IMR-90 (cell line): ENCODE measurements at places on chromosomes 6 and 20.

DNA sequence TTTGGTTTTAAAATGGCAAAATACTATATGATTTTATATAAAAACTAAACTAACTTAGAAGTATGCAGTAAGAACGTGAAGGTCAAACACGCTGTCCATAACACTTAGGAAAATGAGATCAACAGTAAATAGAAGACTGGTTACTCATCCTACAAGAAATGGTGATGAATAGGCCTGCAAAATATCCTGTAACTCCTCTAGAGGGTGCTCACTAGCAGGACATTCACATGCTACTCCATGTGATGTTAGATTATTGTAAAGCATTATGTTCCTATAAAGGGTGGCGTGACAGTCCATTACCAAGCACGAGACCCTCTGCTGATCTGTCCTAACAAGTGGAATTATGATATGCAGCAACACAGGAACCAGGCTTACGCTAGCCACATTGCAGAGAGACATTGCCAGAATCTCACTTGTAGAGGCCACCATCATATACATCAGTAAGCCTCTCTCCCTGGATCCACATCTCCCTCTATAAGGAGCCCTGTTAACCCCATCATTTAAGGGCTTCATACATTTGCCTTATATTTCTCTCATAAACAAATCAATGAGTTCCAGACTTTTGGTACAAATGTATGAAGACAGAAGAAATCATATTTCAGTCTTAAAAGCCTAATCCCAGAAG lies 18.0 kb upstream of the DEFB129 start:
- DNase-seq = peak; percentile 79

DNA sequence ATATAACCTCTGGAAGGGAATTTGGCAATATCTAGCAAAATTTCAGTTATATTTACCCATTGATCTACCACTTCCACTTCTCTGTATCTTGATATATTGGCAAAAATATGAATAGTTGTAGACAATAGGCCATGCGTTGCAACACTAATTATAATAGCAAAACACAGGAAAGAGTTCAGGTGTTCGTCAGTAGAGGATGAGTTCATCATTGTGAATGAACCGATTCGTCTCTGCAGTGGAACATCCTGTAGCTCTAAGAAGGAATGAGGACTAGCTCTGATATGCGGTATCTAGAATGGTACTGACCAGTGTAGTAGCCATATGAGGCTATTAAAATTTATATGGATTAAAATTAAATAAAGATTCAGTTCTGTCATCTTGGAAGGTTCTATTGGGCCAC lies 8.3 kb downstream of the FAM83D start:
- DNase-seq = no peak

DNA sequence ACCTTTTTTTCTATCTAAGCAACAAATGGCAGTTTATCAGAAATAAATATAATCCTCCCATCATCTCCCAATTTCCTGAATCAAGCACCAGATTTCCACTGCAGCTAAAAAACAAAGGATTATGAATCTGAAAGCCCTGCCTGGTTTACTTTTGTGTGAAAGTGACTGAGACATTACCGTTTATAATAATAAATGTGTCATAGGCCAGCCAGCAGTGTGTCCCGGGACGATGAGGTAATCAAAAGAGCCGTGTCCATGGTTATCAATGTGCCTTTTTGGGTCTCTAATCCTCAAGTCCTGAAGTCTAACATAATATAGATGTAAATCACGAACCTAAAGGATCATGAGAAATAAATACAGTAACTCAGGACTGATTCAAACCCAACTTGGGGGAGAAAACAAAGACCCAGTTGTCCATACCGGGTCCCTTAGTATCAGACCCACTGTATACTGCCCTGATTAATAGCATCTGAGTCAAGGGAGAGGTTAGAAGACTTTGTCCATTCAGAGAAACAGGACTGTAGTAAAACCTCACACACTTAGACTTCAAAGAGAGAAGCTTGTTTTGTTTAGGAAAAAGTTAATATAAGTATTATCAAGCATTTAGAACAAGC lies 149.1 kb downstream of the SASH1 start:
- DNase-seq = peak; percentile 57

GRCh38 chr6:169556758-169557548 lies 144.9 kb downstream of the WDR27 start:
- DNase-seq = no peak

- no peak for DNase-seq
These were observed 48.7 kb downstream of the PDYN start for GRCh38 chr20:1945134-1945618.

DNA sequence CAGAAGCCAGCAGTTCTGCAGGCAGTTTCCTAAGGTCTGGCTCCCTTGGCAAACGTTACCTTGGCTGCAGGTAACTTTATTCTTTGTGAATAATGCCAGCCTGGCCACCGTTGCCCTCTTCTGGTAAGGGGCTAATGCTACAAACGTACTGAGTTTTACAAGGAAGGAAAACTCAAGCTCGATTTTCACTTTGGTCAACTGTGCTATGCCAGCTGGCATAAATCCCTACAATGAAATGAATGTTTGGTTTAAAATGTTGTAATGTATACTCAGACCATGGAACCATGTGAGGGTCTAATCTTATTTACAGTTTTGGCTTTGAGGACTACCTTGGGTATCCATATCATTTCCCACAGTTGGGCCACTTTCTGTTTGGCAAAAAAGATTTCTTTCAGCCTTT lies 101.4 kb downstream of the SLX4IP start:
- DNase-seq = peak; percentile 68

- DNase-seq = no peak
These were observed 28.7 kb downstream of the GNAS start for GRCh38 chr20:58880994-58881752.

DNA sequence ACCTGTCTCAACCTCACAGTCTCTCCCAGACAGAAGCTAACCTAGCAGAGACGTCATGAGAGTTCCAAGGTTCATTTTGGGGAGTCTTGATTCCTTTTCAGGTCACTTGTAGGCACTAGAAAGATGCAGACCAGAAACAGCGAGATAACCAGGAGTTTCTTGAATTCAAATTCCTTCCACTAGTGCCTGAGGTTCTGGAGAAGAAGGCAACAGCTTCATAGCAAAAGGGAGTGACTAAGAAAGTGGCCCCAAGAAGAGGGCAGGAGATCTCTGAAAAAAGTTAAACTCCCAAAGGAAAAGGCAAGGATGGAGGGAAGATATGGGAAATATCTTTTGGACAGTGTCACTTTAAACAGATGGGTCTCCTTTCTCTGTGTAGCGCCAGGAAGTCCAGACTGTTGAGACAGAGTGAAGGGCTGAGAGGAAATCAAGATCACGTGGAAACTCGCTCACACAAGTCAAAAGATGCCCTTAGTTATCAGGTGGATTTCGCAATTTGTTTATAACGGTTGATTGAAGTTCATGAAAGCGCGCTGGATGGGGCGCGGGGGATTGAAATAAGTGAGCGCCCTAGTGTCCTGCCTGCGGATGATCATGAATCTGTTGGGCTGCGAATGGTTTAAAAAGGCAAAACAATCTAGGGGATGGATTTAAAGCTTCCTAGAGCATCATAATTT lies 4.8 kb upstream of the PRSS16 start:
- DNase-seq = no peak

DNA sequence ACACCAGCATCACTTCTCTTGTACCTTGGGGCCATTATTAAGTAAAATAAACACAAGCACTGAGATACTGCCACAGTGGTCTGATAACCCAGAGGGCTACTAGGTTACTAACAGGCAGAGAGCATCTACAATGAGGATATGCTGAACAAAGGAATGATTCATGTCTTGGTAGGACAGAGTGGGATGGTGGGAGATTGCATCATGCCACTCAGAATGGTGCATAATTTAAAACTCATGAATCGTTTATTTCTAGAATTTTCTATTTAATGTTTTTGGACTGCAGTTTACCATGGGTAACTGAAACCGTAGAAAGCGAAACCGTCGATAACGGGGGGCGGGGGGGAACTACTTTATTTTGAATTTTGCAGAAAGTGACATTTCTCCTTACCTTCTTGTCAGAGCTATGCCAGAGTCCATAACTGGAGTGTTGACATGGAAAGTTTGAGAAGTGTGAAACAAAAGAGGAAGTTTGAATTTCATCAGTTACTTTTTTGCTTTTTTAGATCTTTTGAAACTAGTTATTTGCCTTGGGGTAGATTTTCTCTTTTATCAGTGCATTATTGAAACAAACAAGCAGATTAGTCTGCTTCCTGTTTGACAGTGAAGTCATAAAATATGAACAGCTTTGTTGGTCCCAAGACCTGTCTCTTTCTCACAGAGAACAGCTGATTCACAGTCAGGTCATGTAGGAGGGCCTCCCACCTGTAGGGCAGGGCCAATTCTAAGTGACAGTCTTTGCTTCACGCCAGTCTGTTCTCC lies 124.9 kb downstream of the KLHL32 start:
- no peak for DNase-seq

DNA sequence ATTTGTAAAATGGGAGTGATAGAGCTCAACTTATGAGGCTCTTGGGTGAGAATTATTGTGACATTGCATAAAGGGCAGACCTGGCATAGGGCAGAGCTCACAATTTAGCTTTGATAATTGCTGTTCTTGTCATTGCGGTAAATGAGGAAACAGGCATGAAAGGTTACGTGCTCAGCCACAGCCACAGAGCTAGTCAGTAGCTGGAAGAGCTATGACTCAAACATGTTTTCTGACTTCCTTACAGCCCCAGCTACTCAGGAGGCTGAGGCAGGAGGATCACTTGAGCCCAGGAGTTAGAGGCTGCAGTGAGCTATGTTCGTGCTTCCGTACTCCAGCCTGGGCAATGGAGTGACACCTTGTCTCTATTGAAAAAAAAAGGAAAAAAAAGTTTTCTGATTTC lies 3.5 kb upstream of the GHRH start:
- DNase-seq = no peak

- DNase-seq = peak; percentile 23
These were observed 79.2 kb downstream of the GCLC start for GRCh38 chr6:53465732-53466131.

GRCh38 chr6:153574231-153574630 lies 443.1 kb upstream of the RGS17 start:
- no peak for DNase-seq

GRCh38 chr6:134123666-134124208 lies 71.3 kb upstream of the SLC2A12 start:
- peak; percentile 72 for DNase-seq

- peak; percentile 73 for DNase-seq
These were observed 993 bp downstream of the STX16 start for GRCh38 chr20:58651946-58652605.

- DNase-seq = no peak
These were observed 413.4 kb upstream of the JARID2 start for GRCh38 chr6:14832427-14832826.

DNA sequence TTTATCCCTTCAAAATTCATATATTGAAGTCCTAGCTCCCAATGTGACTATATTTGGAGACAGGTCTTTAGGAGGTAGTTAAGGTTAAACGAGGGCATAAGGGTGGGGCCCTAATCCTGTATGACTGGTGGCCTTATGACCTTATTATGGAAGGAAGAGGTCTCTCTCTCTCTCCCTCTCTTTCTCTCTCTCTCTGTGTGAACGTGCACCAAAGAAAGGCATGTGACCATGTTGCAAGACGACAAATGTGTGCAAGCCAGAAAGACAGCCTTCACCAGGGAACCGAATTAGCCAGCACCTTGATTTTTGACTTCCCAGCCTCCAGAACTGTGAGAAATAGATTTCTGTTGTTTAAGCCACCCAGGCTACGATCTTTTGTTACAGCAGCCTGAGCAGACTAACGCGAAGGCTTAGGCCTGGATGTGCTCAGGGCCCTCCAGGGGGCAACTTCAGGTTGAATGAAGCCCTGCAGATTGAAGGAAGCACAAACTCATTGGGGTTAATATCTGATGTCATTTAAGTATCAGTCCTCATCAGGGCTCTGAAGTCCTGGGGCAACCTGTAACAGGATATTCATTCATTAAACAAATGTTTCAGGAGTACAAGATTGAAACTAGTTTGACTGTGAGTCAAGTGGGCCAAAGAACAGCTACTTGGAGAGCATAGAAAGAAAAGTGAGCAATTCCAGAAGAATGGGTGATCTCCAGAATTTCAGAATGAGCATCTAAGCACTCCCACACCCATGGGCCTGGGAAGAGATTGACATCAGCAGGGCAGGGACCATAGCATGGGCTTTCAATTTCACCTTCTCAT lies 157.4 kb upstream of the TNFAIP3 start:
- peak; percentile 88 for DNase-seq

DNA sequence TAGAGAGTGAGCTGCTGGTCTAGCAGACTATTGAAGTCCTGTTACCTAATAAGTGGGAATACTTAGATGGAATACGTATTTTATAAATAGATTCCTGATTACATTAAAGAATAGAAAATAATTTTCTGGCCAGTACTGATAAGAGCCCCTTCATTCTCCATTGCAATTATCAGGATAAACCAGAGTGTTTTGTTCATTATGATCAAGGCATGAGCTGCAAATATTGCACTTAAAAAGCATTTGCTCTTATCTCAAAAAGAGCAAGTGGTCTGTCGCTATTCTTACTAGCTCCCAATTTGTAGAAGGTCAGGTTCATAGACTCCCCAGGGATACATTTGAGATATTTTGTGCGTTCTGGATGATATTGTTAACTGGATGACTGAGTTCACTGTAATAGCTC lies 73.1 kb upstream of the PLCB4 start:
- DNase-seq = no peak

DNA sequence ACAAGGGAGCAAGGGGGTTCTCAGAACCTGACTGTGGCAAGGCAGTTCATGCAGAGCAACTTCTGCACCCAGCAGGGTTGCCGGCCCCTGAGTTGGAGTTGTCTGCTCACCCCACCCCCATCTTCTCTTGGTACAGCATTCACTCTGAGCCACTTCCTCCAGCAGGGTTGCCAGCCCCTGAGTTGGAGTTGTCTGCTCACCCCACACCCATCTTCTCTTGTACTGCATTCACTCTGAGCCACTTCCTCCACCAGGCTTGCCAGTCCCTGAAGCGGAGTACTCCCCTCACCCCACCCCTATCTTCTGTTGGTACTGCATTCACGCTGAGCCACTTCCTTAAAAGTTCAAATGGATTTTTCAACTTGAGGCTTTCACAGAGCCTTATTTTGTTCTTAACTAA lies 79.7 kb upstream of the SYNDIG1 start:
- DNase-seq = no peak

- DNase-seq = peak; percentile 56
These were observed 121.0 kb upstream of the RNF24 start for GRCh38 chr20:4136078-4136966.

DNA sequence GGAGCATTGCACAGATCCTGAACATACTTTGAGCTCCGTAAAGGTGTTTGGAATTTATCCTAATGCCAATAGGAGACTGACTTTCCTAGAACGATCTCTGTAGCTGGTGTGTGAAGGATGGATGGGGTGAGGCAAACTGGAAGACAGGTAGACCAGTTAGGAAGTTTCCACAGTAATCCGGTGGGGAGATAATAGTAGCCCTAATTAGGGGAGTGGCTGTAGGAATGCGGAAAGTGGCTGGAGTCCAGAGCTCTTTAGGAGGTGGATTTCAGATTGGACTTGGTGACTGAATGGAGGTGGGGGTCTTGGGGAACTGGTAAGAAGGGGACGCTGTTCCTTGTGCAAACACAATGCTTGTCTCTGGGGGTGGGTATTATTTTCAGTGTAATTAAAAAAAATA lies 146.3 kb downstream of the SOX4 start:
- no peak for DNase-seq

- DNase-seq = no peak
These were observed 8.3 kb downstream of the OR2H1 start for GRCh38 chr6:29465279-29465678.

- DNase-seq = no peak
These were observed 102.6 kb upstream of the DUSP22 start for GRCh38 chr6:189676-190075.

- peak; percentile 33 for DNase-seq
These were observed 386.9 kb downstream of the CDH4 start for GRCh38 chr20:61638802-61639585.

- DNase-seq = no peak
These were observed 232.9 kb downstream of the EPM2A start for GRCh38 chr6:145502416-145502815.
